Activated CD4-positive, alpha-beta T cell treated with anti-CD3 and anti-CD28 coated beads for 36 hours (primary cell): ENCODE measurements at places on chromosomes 4 and X. TPM values are rescaled to one million over a fixed set of nuclear protein-coding genes. Genes with fewer than 3 reads are reported as not detected.
A peak's percentile ranks its signal among the peaks of the same experiment; 100 is the strongest.

DNA sequence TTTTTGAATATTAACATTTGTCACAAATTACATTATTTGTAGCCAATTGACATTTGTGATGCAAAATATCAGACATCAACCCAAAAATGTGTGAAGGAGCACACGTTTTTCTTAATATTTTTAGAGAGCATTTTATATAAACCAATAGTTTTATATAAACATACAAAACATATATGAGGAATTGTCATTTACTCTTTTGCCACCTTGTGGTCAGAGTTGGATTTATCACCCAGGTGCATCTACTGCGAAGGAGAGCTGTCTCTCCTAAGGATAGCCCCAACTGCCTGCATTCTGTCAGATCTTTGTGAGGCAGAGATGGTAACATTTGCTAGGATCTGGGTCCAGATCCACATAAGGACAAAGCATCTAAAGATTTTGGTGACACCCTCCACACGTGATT is 2.5 kb upstream of the USP27X start:
- H3K27ac ChIP-seq: no peak overlapping the region
- no peaks in the 10 kb centered on the region for H3K36me3 ChIP-seq
- no peaks in the 10 kb centered on the region for H3K27me3 ChIP-seq
- H3K4me1 ChIP-seq: peaks cover 23% of the 10 kb centered on the region

DNA sequence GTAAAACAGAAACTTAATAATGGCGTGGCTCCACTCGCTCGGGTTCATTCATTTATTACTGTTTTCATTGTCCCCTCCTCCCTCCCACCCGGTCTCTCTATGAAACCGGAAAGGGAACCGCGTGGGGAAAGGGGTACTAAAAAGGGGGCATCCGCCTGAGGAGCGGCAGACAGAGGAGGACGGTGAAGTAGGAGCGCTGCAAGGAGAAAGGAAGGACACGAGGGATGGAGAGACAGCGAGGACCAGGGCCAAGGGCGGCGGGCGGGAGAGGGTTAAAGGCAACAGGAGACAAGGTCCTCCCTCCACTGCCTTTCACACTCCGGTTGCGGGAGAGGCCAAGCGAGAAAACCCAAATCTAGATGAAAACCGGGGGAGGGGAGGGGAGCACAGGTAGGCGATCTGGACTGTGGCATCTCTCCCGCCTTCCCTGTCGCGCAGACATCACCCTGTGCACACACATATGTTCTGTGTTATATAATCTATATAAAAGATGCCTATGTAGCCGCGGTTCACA is 829 bp downstream of the ELOVL6 start:
- no peaks in the 10 kb centered on the region for H3K27me3 ChIP-seq
- peak overlapping the region; percentile 87 for H3K27ac ChIP-seq
- DNase-seq: peak; percentile 69
- peaks cover 37% of the 10 kb centered on the region for H3K4me1 ChIP-seq

DNA sequence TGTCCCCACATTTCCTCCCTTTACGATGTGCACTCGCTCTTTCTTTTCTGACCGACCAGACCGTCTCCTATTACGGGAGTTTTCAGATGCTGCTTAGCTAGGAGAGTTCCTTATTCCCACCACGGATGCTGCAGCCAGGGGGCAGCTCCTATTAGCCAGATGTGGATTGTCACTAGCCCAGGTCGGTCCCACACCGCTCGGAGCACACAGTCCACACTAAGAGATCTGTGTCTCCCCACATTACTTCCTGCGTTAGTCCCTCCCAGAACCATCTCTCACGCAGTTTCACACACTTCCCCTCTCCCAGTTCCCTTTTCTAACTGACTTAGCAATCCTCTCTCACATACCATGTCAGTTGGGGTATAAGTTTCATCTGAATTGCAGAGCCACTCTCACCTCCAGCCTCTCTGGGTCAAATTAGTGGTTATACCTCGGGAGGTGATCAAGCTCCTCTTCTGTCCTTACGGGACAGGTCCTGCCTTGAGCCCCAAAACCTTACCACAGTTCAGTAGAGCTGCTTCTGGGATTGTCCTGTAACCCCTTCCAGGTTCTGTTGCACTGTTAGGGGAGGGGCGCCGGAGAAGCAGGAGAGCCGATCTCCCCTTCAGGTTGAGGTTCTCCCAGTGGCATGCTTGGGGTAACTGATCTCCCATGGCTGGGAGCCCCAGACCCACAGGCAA is 28.2 kb downstream of the SULT1E1 start:
- H3K4me3 ChIP-seq: peak overlapping the region; percentile 60
- peak overlapping the region; percentile 83 for H3K27ac ChIP-seq
- H3K4me1 ChIP-seq: peaks cover 18% of the 10 kb centered on the region
- H3K27me3 ChIP-seq: no peaks in the 10 kb centered on the region

DNA sequence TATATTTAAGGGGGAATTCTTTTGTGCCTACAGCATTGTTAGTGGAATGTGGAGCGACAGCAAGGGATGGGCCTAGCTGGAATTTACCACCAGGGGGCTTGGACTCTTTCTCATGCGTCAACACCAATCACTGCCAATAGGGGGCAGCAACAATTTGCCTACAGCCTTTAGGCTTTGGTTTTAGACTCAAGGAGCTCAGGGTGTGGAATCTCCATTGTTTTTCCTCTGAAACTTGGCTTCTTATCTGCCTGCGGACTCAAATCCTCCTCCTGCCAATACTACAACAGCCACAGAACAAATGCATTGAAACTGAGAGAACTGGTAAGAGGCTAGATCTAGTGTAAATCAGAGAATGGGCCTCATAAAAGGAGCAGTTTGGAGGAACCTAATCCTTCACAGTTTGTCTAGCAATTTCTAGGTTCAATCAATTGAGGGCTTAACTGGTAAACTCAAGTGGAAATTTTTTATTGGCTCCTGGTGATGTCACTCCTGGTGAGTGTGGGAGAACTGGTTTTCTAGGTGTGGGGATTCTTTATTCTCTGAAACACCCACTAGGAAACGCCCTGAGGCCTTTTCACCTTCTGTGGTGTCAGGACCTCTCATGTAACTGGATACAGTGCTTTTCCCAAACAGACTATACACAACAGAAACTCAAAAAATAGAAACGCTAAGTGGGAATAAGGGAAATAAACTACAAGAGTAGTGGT is 27.9 kb upstream of the TMSB4X start:
- peaks cover 54% of the 10 kb centered on the region for H3K4me1 ChIP-seq
- H3K4me3 ChIP-seq: peak overlapping the region; percentile 38
- H3K27me3 ChIP-seq: no peaks in the 10 kb centered on the region
- H3K36me3 ChIP-seq: no peaks in the 10 kb centered on the region
- peak overlapping the region; percentile 94 for H3K27ac ChIP-seq

DNA sequence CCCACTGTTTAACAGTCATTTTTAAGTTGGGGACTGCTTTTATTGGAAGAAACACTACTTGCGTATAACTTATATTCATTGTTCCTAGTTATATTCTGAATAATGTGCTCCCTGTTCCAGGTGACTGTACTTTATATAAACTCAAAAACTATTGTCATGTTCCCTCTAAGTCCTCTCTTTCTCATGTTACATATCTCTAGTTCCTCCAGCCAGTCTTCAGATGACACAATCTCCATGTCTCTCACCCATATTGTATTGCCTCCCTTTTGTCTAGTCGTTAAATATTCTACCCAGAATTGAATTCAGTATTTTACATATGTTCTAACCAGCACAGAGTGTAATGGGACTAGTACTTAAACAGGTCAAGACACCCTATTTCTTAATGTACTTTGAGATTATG is 5.3 kb downstream of the VAMP7 start:
- no peak overlapping the region for H3K27ac ChIP-seq
- H3K4me1 ChIP-seq: peaks cover 32% of the 10 kb centered on the region
- H3K27me3 ChIP-seq: no peaks in the 10 kb centered on the region
- H3K4me3 ChIP-seq: no peak overlapping the region
- no peak for DNase-seq

- no peaks in the 10 kb centered on the region for H3K36me3 ChIP-seq
- DNase-seq: no peak
- H3K4me1 ChIP-seq: no peaks in the 10 kb centered on the region
- no peaks in the 10 kb centered on the region for H3K27me3 ChIP-seq
- H3K27ac ChIP-seq: no peak overlapping the region
- no peak overlapping the region for H3K4me3 ChIP-seq
Measured at GRCh38 chrX:49212861-49213260, 12.9 kb upstream of the SYP start.

GRCh38 chr4:186351668-186352194 is 85.7 kb downstream of the F11 start:
- no peak for DNase-seq
- H3K36me3 ChIP-seq: no peaks in the 10 kb centered on the region
- peaks cover 3% of the 10 kb centered on the region for H3K27me3 ChIP-seq
- H3K4me1 ChIP-seq: no peaks in the 10 kb centered on the region
- no peak overlapping the region for H3K27ac ChIP-seq

- H3K4me1 ChIP-seq: no peaks in the 10 kb centered on the region
- DNase-seq: no peak
- no peaks in the 10 kb centered on the region for H3K27me3 ChIP-seq
- no peaks in the 10 kb centered on the region for H3K36me3 ChIP-seq
Measured at GRCh38 chr4:159899596-159899995, 796.7 kb downstream of the RAPGEF2 start.

DNA sequence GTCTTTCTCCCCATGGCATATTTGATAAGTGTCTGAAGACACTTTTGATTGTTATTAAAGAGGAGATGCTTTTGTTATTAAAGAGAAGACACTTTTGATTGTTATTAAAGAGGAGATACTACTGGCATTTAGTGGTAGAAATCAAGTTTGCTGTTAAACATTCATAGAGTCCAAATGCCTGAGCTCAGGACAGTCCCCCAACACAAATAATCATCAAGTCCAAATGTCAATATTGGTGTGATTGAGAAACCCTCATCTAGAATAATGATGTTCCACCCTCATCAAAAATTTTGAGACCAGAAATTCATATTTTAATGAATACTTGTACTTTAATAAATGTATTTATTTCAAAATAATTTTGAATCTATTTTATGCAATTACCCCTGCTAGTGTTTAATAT is 1412.9 kb upstream of the PCDH7 start:
- H3K4me3 ChIP-seq: no peak overlapping the region
- DNase-seq: no peak
- no peak overlapping the region for H3K27ac ChIP-seq
- H3K36me3 ChIP-seq: no peaks in the 10 kb centered on the region
- H3K4me1 ChIP-seq: no peaks in the 10 kb centered on the region

DNA sequence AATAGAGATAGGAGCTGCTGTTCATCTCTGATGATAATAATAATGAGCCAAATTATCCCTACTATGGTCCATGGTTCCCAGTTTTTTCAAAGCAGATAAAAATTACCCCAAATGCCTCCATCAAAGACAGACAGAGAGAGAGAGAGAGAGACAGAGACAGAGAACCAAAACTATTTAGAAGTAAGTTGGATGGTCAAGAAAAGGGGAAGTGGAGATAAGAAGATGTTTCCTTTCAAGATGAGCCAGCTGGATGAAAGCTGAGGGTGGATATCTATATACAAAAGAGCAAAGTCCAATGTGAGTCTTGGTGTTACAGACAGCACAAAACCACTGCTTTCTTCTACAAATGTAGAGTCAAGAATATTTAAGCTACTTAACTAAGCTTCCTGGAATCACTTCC is 173.9 kb downstream of the GRIA3 start:
- H3K4me3 ChIP-seq: no peak overlapping the region
- no peaks in the 10 kb centered on the region for H3K36me3 ChIP-seq
- no peaks in the 10 kb centered on the region for H3K27me3 ChIP-seq
- H3K27ac ChIP-seq: no peak overlapping the region

DNA sequence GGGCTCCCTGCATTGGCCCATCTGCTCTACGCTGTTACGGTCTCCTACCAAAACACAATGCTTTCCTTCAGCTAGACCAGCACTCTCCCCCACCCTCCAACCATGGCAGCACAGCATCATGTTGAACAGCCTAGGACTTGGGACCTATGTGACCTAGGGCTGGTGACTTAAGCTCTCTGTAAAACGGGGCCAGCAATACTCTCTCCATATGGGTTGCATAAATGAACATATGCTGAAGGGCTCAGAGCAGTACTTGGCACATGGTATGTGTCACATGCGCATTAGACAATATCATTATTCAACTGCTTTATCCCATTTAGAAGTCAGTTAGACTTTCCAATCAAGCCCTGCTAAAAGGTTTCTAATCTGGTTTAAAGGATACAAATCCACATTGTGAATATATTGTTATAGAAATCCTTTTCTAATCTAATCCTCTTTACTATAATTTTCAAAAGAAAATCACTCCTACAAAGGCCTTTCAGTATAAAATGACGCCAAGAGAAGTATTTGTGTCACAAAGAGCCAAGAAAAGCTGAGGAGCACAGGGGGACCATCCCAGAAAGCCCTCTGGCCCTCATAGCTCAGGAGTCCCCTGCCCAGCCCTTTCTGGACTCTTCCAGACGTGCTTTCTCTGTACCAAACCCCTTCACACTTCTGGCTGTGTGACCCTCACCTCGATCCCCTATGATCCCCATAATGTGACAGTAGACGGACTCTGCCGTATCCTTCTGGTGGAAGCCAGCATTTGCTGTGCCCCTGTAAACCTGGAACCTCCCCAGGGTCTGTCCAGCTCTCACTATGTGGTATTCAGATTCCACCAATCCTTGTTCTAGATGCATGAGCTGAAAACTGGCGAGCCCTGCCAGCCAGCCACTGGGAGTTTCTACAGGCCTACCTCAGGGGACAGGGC is 42.3 kb downstream of the NSG1 start:
- no peaks in the 10 kb centered on the region for H3K27me3 ChIP-seq
- peaks cover 3% of the 10 kb centered on the region for H3K4me1 ChIP-seq
- H3K36me3 ChIP-seq: peaks cover 3% of the 10 kb centered on the region
- no peak overlapping the region for H3K27ac ChIP-seq
- no peak overlapping the region for H3K4me3 ChIP-seq

GRCh38 chr4:187565416-187565815 is 430.2 kb upstream of the ZFP42 start:
- no peak overlapping the region for H3K27ac ChIP-seq
- no peak overlapping the region for H3K4me3 ChIP-seq
- H3K36me3 ChIP-seq: no peaks in the 10 kb centered on the region
- no peak for DNase-seq
- no peaks in the 10 kb centered on the region for H3K27me3 ChIP-seq
- H3K4me1 ChIP-seq: no peaks in the 10 kb centered on the region

NHS gene
- total RNA-seq: 10.2 TPM

ARHGEF6 gene
- total RNA-seq: 44.5 TPM

PHEX gene
- total RNA-seq: 3.7 TPM

NWD2 gene
- total RNA-seq: not detected

AWAT2 gene
- not detected for total RNA-seq
